ENCODE measurements at places on chromosomes 7 and 10.
A peak's percentile ranks its signal among the peaks of the same experiment; 100 is the strongest.

GRCh38 chr7:68627247-68627864, 970.9 kb upstream of the AUTS2 start:
- no peak for DNase-seq

DNA sequence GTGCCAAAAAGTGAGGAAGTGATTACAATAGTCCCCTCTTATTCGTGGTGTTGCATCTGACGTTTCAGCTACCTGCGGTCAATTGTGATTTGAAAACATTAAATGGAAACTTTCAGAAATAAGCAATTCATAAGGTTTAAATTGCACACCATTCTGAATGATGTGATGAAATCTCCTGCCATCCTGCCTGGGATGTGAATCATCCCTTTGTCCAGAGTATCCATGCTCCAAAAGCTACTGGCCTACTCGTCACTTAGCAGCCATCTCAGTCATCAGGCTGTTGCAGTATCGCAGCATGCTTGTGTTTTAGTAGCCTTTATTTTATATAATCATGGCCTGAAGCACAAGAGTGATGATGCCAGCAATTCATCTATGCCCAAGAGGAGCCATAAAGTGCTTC, 97.7 kb upstream of the CDCA7L start:
- DNase-seq = no peak

GRCh38 chr10:50610368-50610767, 13.4 kb downstream of the SGMS1 start:
- DNase-seq = no peak

- no peak for DNase-seq
These were observed 159.3 kb upstream of the TMEM196 start for GRCh38 chr7:19932549-19933249.

GRCh38 chr10:142371-142770, 7.1 kb downstream of the ZMYND11 start:
- peak; percentile 30 for DNase-seq

DNA sequence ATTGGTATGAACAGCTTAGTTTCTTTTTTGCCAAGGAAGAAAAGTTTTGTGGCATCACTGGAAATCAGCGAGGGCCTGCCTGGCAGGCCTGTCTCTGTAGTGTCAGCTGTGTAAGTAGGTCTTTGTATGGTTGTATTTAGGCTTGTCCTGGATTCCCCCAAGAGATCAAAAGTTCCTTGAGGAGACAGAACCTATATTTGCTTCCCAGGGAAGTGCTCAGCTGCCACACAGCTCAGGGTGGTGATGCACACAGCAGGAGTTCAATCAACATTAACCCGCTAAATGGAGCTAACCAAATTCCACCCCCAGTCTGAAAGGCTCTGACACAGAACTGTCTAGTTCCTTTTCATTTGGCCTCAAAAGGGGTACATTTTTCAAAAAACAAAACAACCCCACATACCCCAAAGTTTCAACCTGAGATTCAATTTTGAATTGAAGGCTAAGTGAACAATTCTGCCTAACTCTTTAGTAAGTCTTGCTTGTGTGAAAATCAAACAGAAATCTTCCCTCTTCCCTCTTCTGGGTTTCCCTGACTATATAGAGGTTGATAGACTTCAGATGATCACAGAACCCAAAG, 124.4 kb downstream of the CLEC2L start:
- peak; percentile 40 for DNase-seq

GRCh38 chr10:76257816-76258215, 826.4 kb downstream of the LRMDA start:
- peak; percentile 86 for DNase-seq

- peak; percentile 43 for DNase-seq
These were observed 17.3 kb downstream of the MLXIPL start for GRCh38 chr7:73606801-73607691.

- peak; percentile 50 for DNase-seq
These were observed 11.2 kb downstream of the SLC13A4 start for GRCh38 chr7:135716677-135717238.

GRCh38 chr7:47720141-47720906, 138.4 kb upstream of the TNS3 start:
- no peak for DNase-seq

DNA sequence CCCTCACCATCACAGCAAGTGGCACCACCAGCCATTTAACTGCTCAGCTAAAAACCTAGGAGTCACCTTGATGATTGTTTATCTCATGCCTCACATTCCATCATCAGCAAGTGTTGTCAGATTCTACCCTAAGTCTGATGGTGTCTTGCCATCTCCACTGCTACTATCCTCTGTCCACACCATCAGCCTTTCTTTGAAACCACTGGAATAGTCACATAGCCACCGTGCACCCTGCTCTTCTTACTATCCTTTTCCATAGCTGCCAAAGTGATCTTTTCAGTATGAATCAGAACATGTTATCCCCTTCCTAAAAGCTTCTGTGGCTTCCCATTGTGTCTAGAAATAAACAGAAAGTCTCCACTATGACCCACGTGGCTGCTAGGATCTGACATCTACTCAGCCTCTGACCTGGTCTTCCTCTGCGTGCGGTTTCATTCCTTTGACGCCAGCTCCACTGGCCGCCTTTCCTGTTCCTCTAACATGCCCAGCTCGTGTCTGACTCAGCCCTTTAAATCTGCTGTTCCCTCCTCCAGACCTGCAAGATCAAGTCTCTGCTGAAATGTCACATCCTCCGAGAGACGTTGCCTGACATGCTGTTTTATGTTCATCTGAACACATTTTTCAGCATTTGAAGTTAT, 16.5 kb upstream of the CHN2 start:
- DNase-seq = no peak

- DNase-seq = peak; percentile 2
These were observed 86.2 kb downstream of the APBB1IP start for GRCh38 chr10:26524161-26524896.

GRCh38 chr7:23938937-23939552, 229.0 kb downstream of the STK31 start:
- DNase-seq = peak; percentile 56

DNA sequence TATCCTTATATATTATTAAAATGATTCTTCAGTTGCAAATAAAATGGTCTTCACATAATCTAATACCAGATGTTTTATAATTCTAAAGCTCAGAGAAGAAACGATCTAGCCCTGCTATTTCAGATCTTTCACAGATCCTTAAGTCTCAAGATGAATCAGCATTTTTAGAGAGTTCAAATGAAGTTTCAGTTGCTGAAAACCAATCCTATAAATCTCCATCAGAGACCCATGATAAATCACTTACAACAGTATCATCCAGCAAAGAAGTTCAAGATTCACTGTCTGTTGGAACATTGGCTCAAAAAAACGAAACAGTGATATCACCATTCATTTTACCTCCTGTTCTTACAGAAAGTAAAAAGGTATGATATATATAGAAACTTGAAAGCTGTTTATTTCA, 137.0 kb downstream of the CCDC7 start:
- DNase-seq = no peak

DNA sequence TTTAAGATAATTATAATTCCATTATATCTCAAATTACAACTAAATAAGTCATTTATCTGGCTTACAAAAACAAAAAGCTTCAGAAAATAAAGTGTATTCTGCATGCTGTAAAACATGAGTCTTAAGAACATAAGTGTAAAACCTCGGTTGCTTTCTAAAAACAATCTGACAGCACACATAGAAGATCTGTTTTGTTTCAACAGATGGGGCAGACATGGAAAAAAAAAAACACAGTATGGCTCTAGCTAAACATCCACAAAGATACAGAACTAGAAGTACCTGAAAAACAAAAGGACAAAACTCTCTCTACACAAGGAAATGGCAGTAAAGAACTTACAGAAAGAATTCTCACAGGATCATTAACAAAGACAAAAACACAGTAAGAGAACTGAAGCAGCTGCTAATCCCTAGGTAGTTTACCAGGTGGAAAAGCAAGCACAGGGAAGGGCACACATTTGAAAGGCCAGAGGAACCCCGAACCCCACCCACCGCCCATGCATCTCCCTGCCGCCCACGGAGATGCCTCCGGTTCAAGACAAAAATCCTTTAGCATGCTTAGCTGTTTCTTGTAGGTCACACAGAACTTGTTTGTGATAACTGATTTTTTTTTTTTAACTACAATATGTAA, 42.5 kb downstream of the DLD start:
- no peak for DNase-seq

DNA sequence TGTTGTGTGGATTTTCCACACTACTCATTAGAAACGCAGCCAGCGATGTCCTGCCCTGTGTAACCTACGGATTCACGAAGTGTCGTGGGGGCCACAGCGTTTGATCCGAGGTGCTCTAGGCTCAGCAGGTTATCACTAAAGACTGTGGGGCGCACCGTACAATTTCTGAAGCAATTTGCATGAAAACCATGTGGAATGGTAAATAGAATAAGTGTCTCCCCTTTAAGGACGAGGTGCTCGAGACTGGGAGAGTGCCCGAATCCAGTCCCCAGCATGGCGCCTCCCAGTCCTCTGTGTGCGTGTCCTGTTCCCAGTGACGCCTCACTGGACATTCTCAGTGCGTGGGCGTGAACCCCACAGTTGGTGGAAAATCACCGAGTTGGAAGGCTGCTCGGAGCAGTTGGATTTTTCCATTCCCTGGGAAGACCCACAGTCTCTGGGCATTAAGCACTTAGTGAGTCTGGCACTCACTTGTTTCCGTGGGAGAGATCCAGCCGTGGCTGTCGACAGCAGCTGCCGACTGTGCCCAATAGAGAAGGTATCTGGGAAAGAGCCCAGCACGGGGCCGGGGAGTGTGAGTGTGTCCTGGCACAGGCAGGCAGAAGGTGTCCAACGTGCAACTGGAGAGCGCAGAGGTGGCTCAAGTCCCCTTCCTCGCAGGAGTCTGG, 37.0 kb downstream of the PFKP start:
- DNase-seq = no peak

GRCh38 chr10:31708474-31708873, 220.2 kb downstream of the ARHGAP12 start:
- no peak for DNase-seq

- DNase-seq = no peak
These were observed 633.2 kb upstream of the NRP1 start for GRCh38 chr10:33967606-33968120.

GRCh38 chr10:132146941-132147915, 39.5 kb upstream of the DPYSL4 start:
- no peak for DNase-seq

GRCh38 chr7:44505595-44505994, 15.1 kb upstream of the NUDCD3 start:
- DNase-seq = no peak

- no peak for DNase-seq
These were observed 31.7 kb upstream of the CNPY1 start for GRCh38 chr7:155578016-155578415.
